Breast epithelium (tissue), 4 donors: ENCODE measurements at places on chromosomes 12 and 14. TPM values are rescaled to one million over a fixed set of nuclear protein-coding genes. Genes with fewer than 3 reads are reported as not detected.

DNA sequence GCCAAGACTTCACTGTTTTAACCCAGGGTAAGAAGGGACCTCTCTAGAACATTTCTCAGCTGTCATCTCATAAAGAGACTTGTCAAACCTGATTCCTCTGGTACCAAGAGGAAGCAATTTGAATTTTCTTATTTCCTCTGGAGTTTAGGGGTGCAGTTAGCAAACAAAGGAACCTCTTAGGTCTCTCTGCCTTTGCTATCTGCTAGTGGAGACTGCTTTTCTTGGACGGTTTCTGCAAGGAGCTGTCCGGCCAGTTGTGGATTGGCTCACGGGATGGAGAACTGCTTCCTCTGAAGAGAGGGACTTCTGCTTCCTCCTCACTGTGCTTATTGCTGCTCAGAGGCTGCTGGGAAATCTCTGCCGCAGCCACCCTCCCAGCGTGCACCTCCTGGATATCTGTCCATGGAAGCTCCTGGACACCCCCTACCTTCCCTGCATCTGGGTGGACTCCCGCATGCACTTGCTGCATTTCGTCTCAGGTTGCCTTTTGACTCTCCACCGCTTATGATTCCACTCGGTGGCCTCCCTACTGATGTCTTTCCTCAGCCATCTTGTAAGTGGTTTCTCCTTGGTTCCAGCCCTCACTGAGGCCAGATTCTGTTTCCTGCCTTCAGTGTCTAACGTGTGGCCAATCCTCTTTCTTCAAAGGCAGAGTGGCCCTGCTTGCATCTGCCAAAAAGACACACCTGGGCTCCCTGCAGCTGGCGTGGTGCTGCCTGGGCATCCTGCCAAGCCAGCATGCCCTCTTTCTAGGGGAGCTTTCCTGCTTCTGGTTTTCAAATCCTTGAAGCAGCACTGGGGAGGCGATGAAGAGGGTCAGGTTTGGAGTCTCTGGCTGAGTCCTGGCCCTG is 187.3 kb downstream of the CHST11 start:
- no peak overlapping the region for H3K27ac ChIP-seq
- no peak overlapping the region for H3K4me3 ChIP-seq
- no peaks in the 10 kb centered on the region for H3K27me3 ChIP-seq
- H3K36me3 ChIP-seq: no peaks in the 10 kb centered on the region
- H3K4me1 ChIP-seq: no peaks in the 10 kb centered on the region

Gene FAM181A
- not detected for total RNA-seq

DNA sequence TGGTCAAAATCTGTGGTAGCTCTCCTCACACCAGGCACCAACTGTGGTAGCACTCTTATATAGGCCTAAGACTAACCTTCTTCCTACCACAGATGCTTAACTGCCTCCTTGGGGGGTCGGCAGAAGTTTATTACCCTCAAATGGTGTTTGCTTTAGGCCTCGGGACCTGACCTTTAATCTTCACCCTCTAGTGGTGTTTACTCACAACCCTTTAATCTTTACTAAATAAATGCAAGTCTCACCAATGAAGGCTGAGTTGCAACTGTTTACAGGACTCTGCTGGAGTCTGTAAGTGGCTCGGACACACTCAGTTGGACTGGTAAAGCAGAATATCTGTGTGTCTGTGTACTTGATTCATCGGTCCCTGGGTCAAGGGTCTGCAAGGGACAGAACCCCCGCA is 29.4 kb downstream of the CCER1 start:
- H3K4me1 ChIP-seq: no peaks in the 10 kb centered on the region
- H3K36me3 ChIP-seq: no peaks in the 10 kb centered on the region
- no peak overlapping the region for H3K27ac ChIP-seq
- DNase-seq: no peak

Gene IFNG-AS1
- total RNA-seq: 0.16 TPM

DNA sequence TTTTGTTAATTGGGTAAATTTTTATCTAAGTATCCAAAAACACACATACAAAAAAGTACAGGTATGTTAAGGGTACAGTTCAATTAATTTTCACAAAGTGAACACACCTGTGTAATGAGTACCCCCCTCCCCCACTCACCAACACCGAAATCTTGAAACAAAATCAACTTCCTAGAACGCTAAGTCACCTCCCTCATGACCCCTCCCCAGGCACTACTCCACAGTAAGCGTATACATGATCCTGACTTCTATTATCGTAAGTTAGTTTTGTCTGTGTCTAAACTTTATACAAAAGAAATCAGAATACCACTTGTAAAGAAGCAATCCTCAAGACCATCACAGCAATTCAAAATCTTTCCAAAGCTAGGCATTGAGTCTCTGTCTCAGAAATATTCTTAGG is 100.5 kb downstream of the MED13L start:
- H3K4me1 ChIP-seq: no peaks in the 10 kb centered on the region
- no peaks in the 10 kb centered on the region for H3K36me3 ChIP-seq
- H3K27ac ChIP-seq: no peak overlapping the region
- H3K4me3 ChIP-seq: no peak overlapping the region

Gene FBLN5
- total RNA-seq: 83.2 TPM

DNA sequence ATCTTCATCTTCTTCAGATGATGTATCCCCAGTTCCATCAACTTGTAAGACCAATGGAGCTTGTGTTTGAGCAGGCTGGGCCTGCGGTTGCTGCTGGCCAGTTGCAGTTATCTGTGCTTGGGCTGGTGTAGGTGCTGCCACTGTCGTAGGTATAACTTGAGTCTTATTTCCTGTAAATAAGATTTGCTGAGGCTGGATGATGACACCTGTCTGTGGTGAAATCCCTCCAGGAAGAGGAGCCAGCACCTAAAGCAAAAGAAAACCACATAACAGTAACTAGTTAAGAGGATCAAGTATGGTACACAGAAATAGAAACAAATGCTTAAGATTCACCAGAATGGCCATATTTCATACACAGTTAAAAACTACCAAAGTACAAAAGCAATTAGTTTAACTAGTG is 28.2 kb downstream of the GTF2A1 start:
- peaks cover 15% of the 10 kb centered on the region for H3K36me3 ChIP-seq
- H3K27ac ChIP-seq: no peak overlapping the region
- H3K4me1 ChIP-seq: no peaks in the 10 kb centered on the region
